ENCODE measurements at places on chromosomes 6 and 20.

GRCh38 chr6:26222571-26222970, 135.3 kb downstream of the HFE start:
- DNase-seq, result no peak

- DNase-seq, result no peak
These were observed 121.5 kb upstream of the NEDD9 start for GRCh38 chr6:11353921-11354389.

DNA sequence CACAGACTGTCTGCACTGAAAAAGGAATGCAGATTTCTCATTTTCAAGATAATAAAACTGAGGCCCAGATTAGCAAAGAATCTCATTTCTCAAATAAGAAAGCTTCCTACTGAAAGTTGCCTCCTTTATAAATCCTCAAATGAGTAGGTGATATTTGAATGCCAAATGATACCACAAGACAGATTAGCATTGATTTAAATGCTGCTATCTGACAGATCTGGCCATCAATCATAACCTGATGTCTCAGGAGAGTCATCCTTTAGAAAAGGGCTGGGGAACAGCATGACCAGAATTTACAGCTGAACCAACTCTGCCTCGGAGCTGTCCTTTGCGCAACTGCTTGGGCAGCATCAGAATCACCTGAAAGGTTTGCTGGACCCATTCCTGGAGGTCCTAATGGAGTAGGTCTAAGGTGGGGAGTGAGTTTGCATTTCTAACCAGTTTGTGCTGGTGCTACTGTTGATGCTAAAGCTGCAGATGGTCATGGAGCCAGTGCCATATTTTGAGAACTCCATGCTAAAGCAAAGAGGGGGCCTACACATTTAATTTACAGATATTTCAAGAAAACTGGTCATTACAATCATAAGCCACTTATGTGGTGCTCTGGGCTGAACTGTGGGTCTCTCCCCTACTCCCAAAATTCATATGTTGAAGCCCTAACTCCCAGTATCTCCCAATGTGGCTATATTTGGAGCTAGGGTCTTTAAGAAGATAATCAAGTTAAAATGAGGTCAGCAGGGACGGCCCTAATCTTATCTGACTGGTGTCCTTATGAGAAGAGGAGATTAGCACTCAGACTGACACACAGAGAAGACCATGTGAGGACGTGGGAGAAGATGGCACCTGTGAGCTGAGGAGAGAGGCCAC, 295.5 kb upstream of the JARID2 start:
- no peak for DNase-seq

GRCh38 chr20:47133809-47134456, 222.6 kb downstream of the ZMYND8 start:
- no peak for DNase-seq

GRCh38 chr6:163507965-163508364, 93.4 kb downstream of the QKI start:
- DNase-seq, result no peak

DNA sequence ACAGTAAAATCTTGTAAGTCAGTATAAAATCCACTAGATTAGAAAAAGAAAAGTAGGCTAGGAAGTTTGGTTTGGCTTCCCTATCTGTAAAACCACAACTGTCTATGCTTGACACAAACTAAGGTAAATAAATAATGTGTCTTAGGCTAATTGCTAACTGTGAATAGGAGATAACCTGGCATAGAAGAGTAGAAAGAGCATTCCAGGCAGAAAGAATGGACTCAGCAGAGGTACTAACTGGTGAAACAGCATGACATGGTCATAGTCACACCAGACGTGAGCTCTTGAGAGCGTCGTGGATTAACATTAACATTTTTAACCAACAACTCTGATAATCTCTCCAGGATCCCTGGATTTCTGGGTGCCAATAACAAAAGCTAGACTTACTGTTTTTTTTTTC, 8.7 kb upstream of the WTAP start:
- DNase-seq, result no peak

DNA sequence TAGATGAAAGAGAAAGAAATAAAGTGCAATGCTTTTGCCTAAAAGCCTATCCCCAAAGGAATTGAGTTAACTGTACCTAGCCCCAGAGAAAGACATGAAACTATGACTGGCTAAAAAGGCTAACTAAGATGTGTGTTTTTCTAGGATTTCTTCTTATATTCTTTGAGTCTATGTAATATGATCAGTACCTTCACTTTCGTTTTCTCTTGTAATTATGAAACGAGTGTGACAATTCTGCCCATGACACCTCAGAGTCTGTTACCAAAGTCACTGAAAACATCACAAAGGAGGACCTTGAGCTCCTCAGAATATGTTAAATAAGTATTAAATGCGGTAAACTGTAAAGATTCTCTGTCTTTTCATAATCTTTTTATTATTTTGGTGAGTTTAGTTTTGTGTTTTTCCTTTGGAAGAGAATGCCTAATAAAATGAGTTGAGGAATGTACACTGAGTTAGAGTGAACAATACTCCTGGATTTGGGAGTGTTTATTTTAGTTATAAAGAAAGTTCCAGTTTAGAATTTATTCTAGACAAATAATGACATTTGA, 141.3 kb downstream of the FUT9 start:
- no peak for DNase-seq

- DNase-seq, result no peak
These were observed 11.2 kb downstream of the SLC22A2 start for GRCh38 chr6:160247457-160247883.

DNA sequence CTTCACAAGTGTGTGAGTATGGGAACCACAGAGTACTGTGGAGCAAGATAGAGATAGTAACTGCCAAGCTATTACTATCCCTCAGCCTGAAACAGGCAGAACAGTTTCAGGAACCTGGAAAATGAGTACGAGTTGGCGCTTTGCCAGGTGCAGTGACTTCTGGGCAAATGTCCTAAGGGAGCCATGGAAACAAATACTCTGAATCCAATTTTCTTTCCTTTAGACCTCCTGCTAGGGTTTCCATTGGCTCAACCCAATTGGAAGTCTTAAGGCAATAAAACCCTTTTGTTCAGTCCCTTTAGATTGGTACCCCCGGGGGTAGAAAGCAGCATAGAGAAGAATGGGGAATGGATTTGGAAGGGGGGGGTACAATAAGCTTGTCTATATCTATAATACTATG, 205.0 kb upstream of the EPHA7 start:
- DNase-seq, result no peak

GRCh38 chr6:29680904-29681303, at the start of gene ZFP57:
Gene ZFP57 (minus strand): TSS chr6:29681152. CDS start chr6:29677003, 4,149 bp downstream.
- DNase-seq, result no peak

DNA sequence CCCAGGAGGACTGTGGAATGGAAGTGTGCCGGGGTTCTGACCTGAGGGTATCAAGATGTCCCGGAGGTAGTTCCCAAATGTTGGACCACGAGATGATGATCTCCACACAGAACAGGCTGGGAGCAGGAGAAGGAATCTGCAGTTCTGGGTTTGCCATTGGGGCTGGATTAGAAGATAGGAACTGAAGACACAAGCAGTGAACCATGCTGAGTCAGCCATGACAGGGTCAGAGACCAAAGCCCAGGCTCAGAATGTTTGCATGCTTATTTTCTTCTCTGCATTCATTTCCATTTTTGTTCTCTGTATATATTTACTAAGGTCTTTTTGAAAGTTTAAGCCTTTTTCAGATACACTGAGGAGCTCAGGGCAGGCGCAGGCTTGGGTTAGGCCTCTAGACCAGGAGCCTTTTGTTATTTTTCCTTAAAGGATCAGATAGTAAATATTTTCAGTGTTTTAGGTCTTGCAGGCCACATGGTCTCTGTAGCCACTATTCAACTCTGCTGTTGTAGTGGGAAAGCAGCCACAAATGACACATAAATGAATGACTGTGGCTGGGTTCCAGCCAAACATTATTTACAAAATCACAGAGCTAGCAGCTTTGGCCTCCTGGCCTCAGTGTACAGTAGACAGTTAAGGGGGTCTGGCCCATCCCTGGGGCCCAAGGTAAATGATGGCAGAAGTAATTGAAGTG, 28.5 kb downstream of the SLC35D3 start:
- no peak for DNase-seq

- no peak for DNase-seq
These were observed 49.6 kb upstream of the CCDC28A start for GRCh38 chr6:138724015-138724414.

DNA sequence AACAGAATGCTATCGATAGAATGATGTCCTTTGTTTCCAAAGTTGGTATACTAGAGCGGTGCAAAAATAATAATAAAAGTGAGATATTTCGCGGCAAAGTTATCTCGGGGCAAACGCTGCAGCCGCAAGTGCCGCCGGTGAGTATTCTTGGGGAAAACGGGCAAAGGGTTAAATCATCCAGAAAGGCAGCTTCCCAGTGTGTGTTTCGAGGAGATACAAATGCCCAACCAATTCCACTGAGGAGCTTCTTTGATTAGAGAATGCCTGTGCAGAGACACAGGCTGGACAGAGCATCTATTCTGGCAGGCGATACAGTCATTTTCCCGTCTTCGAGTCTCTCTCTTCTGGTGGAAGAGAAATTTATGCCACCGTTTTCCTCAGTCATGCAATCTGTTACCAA, 58.0 kb upstream of the MPC1 start:
- no peak for DNase-seq

- DNase-seq, result no peak
These were observed 239.7 kb downstream of the ADGRB3 start for GRCh38 chr6:68874747-68875146.

GRCh38 chr20:63891061-63892002, 3.6 kb upstream of the DNAJC5 start:
- DNase-seq, result no peak

- DNase-seq, result no peak
These were observed 31.9 kb downstream of the PLCG1 start for GRCh38 chr20:41169162-41169690.

DNA sequence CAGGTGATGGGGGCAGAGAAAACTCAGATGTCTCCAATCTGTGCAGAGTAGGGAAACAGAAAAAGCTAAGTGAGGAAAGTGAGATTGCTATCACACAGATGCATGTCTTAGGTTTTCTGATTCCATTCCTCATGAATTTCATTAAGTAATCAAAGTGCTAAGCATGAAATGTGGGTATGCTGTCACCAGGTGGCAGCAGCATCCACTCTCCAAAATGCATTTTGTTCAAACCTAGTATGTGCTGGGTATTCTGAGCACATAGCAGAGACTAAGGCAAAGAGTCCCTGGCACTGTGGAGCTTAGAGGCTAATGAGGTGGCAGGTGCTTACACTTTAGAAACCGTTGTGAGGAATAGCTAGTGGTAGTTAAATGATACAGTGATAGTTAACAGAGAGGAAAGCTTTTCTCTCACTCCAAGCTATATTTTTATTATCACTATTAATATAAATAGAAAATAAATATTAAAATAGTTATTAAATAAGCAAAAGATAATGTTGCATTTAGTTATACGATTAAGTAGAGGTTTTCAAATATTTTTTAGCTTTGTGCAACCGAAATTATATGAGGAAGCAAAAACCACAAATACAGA, 179.5 kb downstream of the CDH26 start:
- DNase-seq, result peak; percentile 62

DNA sequence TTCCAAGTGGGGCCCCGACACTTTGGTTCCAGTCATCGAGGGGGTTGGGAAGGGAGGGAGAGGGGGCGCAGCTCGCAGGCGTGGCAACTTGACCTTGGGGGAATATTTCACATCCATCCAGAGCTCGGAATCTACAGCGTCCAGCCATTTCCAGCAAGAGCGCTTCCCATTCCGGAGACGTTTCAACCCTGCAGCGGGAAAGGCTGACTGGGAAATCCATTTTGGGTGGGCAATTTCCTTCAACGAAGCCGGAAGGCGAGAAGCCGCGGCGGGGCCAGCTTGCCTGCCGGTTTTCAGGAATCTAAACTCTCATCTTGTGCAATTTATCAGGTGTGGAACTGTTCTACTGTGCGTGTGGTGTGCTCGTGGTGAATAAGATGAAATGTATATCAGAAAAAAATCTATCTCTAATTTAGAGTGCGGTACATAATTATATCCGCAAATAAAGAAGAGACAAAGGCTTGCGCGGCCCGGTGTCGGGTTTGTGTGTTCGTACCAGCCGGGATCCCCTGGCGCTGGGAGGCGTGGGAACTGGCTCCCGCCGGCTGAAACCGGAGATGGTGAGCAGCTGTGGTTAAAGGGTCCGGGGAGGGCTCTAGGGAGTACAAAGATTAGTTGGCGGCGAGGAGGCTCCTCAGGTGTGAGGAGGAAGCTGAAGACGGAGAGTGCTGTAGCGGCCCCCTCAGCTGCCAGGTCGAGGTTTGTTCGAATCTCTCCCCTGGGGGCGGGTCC, 4.8 kb downstream of the SLC32A1 start:
- peak; percentile 67 for DNase-seq

- no peak for DNase-seq
These were observed 100.2 kb downstream of the PERP start for GRCh38 chr6:138007014-138007472.

GRCh38 chr6:9002833-9003232, 567.5 kb upstream of the SLC35B3 start:
- no peak for DNase-seq

DNA sequence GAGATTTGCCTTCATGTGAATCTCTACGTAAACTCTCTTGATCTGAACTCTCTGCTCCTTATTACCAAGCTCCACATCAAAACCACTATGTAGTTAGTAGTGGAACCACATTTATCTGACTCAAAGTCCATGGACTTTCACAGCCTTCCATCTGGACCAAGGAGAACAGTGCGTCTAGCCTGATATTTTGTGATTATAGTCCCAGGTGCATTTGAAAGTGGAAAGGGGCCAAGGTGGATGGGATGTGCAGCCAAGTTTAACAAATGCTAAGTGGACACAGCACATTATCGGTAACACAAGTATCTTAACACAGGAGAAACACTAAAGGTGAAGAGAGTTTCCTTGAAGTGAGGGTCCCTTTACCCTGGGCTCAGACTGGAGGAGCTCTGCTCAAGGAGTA, 281.2 kb upstream of the SGK1 start:
- DNase-seq, result no peak

- DNase-seq, result no peak
These were observed 53.9 kb downstream of the CDK19 start for GRCh38 chr6:110761371-110761770.

DNA sequence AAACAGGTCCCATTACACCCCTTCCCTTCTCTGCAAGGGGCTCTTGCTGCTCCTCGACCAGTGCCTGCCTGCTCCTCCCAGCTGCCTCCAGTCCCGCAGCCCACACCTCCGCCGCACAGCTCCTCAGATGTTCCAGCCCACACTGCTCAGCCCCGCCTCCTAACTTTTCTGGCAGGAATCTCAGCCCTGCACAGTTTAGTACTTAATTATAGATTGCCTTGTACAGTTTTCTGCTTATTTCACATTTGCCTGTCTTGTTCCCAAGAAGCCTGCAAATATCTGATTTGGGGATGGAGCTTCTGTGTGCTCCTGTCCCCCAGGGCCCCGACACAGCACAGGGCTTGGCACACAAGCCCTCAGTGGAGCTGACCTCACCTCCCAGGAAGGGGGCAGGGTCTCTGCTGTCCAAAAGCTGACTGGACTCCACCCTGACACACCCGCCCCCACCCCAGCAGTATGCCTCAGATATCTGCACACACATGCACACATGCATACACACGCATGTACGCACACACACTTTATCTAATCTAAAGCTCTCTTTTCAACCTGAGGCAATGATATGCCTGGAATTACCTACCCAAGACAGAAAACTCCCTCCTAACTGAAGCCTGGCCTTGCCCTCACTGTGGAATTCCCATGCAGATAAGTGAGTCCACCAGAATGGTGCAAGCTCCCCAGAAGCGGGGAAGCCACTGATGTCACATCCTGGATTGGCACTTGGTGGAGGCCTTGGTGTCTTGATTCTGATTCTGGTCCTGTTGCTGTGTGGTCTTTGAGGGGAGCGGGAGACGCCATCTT, 1.2 kb upstream of the PNPLA1 start:
- no peak for DNase-seq

GRCh38 chr6:157376241-157376640, 4.7 kb upstream of the ZDHHC14 start:
- no peak for DNase-seq

Measured in NCI-H187 (cell line).